ENCODE measurements at places on chromosomes 3 and 15.

- no peak for DNase-seq
Observed at GRCh38 chr3:61862614-61863289, 301.4 kb downstream of the PTPRG start.

DNA sequence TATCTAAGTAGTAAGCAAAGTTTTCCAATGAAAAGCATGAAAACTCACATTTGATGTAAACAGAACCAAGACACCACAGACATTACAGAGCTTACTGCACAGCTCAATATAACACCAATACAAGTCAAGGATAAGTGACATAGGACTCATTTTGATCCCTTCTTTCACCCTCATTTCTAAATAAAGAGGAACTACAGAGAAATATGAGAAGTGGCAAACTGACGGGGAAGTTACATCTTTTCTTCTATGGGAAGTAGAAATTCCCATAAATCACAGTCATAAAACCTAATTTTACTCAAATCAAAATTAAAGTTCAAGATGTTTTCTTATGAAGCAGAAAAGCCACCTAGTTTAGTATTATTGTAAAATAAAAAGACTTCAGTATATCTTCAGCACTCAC, 3.8 kb downstream of the ATG3 start:
- DNase-seq = no peak

GRCh38 chr3:71251156-71251775, 332.3 kb downstream of the FOXP1 start:
- no peak for DNase-seq

DNA sequence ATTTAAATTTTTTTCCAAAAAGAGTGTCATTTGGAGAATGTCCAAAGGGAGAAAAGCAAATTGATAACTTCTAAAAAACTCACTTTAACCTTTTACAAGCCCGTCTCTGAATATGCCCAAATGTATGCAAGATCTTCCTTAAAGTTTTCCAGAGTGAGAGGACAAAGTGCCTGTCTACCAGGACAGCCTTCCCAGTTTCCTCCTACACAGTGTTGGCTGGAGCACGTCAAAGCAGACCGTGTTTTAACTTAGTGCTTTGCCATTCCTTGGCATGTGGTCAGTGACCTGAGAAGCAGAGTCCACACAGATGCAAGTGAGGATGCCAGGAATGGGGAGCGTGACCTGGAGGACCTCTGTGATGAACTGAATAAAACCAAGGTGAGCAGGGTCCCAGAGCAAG, 245.7 kb downstream of the FAM43A start:
- no peak for DNase-seq

DNA sequence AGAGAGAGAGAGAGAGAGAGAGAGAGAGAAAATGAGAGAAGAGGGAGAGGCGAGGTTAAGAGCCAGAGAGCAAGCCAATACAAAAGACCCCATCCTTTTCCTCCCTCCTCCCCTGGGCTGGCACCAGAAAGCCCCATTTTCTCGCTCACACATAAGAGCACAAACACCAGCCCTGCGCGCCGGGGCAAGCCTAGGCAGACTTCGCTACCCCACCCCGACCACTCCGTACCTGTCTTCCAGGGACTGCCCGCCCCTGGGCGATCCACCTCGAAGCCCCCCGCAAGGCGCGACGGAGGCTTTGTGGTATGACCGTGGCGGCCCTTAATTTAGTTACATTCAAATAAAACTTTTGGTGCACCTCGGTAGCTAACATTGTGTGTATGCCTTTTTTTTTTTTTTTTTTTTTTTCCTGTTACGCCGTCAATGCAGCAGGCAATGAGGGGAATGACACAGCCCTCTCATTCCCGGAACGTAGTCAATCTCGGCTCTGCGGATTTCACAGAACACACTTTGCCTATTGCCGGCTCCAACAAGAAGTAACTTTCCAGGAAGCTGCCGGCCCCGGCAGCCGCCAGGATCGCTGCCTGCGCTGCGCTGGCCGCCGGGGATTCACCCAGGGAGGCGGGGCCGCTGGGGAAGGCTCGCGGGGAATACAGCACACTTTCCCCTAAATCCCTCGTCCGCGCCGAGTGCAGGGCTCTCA, 7.7 kb downstream of the BCL6 start:
- DNase-seq = no peak

DNA sequence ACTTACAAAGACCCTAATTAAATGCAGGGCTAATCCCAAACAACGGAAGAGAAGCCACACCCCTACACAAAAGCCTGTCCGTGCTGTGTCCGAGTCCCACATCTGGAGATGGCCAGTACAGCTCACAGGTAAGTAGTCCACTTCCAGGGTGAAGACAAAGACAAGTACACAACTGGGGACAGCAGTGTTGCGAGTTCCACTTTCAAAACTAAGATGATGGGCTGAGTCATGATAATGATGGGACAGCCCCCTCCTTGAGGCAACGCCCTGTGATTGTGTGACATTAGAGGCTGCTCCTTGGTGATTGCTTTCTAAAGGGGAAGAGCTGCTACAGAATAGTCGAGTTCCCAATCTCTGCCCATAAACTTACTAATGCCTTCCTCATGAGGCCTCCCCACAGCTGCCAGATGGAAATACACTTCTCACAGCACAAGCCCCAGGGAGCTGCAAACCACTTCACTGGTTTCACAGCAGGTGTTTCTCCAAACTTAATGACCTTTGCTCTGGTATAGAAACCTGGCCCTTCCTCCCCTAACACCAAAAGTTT, 27.6 kb downstream of the RFT1 start:
- DNase-seq = no peak

DNA sequence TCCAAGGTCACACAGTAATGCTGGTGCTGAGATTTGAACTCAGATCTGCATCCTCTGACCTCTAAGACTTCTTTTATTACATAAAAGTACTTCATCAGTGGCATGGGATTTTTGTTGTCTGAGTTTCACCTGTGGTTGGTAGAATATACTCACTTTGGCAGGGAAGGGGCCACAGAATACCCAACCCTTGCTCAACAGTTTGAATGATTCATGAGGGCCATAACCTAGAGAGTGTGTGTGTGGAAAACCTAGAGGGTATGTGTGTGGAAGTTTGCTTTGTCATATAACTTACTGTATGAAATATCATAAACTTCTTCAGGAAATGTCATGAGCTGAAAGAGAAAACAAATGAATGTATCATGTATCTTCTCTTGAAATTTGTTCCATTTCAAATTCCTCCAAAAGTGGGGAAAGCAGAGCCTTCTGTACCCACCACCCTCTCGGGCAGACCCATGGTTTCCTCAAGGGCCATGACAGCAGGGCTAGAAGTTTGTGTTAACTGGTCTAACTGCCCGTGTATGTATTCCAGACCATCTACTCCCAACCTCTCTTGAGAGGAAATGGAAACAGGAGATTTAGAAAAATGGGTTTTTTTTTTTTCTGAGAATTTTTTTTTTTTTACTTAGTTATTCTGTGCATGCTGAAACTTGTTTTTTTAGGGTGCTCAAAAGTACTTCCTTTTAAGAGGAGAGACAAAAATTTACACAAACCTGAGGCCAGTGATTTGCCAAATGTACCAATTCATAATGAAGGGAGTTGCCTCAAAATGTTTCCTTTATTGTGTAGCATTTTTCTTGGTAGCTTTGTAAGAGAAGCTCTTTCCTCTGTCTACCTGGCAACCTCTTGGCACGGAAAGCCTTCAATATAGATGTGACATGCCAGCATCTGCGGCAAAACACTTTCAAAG, 127.0 kb downstream of the TPRG1 start:
- no peak for DNase-seq

- DNase-seq = no peak
Observed at GRCh38 chr3:16506884-16507577, 6.5 kb downstream of the RFTN1 start.

DNA sequence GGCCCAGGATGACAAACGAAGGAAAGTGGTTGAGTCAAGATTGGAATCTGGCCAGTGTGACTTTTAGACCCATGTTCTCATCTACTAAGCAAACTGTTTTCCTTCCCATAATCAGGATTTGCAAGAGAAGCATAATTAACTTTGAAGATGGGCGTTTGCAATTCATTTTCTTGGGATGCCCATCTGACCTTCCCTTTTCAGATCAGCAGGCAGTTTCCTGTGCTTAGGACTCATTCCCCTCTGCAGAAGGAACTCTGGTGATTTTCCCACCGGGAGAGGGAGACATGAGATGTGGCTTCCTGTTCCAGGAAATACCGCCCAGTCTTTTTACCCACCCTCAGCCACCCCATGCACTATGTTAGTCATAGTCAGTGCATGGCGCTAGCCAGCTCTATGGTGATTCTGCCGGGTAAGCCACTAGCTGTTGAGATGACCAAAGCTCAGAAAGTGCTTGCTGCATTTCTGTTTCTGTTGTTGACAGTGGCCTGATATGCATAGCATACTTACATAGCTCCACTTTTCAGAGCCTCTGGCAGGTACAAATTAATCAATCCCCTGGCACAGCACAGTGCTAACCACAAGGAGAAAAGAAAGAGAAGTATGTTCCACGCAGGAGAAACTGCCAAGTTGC, 129.4 kb downstream of the VGLL4 start:
- no peak for DNase-seq

DNA sequence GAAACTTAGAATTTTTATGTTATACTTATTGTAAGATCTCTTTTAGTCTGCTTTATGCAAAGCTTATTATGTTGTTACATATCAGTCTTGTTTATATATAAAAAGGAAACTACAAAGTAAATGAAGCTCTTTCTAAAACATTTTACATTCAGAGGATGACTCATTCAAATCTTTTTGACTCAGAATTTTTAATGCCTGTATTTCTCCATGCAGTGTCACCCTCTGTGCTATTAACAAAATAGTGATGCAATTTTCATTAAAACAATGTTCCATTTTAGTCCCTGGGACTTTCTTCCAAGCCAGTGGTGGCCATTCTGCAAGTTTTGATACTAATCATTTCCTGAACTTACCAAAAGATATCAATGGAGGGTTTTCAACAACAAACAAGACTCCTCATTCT, 216.1 kb downstream of the NAALADL2 start:
- DNase-seq = no peak

DNA sequence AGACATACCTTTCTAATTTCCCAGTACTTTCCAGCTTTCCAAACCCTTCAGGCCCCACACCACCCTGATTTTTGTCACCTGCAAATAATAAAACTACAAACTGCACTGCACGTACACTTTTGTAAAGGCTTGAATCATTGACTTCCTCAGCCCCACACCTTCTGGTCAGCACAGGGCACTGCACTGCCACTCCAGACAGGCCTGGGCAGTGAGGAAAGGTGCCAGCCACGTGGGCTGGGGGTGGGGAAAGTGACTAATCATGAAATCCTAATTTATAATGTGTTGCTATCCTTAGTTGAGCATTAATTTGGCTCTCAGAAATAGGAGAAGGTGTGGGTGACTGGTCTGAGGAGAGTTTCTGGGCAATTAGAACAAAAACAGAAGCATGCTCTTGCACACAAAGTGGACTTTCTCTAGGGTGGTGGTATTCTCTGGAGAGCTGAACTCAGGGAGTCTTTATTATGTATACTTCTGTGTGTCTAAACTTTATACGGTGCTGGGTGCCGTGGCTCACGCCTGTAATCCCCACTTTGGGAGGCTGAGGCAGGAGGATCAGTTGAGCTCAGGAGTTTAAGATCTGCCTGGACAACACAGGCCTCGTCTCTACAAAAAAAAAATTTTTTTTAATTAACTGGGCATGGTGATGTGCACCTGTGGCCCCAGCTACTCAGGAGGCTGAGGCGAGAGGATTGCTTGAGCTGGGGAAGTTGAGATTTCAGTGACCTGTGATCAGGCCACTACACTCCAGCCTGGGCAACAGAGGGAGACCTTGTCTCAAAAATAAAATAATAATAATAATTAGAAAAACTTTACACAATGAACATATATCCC, 58.2 kb upstream of the FLNB start:
- no peak for DNase-seq

DNA sequence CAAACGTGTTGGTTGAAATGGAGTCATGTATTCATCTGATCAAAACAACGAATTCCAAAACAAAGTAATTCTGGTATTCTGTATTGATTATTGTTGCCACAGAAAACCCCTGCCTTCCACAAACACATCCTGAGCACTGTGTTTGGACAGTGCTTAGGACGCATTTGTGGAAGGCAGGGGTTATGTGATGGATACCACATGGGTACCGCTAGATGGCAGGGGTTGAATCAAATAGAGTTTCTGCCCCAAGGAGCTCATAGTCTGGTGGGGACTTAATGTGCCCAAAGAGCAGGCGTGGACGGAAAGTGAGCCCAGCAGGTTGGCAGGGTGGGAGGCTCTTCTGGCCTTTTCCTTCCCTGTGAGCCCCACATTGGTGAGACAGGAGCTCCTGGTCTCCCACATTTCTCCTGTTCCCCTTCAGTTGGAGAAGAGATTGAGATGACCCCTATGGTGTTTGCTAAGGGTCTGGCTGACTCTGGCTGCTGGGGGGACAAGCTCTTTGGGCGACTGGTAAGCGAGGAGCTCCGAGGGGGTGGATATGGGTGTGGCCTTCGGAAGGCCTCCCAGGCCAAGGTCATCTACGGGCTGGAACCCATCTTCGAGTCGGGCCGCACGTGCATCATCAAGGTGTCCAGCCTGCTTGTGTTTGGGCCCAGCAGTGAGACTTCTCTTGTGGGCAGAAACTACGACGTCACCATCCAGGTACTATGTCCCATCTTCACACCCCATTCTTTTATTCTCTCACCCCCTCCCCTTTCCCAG, 22.1 kb upstream of the SLC28A1 start:
- no peak for DNase-seq

- no peak for DNase-seq
Observed at GRCh38 chr3:59027607-59028006, 22.2 kb downstream of the CFAP20DC start.

DNA sequence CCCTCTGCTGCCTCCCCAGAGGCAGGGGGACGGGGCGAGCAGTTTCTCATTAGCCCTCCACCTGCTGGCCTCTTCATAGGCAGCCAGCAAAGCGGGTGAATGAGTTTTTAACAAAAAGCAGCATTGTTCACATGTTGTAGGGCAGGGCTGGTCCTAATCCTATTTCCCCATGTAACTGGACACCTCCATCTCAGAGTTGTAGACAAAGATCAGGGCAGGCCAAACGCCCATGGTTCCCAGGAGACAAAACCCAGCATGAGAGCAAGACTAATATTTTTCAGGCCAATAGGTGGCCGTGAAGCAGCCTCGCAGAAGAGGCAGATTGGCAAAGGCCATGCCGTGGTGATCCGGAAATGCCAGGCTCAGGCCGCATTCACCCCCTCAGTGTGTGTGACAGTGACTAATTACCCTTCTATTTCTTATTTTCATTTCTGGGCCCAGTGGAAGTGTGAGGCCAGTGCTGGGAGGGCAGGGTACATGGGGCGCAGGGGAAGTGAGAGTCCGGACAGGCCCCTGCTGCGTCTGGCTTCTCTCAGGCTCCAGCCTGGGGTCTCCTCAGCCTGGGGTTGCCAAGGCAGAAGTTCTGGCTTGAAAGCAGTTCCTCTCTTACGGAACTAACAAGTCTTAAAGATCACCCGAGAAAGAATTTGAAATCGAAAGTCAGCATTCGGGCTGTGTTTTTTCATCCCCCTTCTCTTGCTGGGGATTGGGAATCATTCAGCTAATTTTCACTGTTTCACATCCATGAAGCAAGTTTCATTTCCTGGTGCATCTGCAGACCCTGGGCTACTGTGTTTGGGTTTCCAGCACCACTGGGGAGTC, 64.8 kb downstream of the BOC start:
- no peak for DNase-seq

- no peak for DNase-seq
Observed at GRCh38 chr15:88803241-88803919, at the start of gene ACAN. Gene ACAN (plus strand): TSS chr15:88803436. CDS start chr15:88836207, 32,771 bp downstream.

Data from SK-N-MC (cell line).